AG09309 (cell line): ENCODE measurements at places on chromosomes 4 and X.

- DNase-seq = no peak
Measured at GRCh38 chr4:99808260-99808857, 8.3 kb upstream of the DAPP1 start.

DNA sequence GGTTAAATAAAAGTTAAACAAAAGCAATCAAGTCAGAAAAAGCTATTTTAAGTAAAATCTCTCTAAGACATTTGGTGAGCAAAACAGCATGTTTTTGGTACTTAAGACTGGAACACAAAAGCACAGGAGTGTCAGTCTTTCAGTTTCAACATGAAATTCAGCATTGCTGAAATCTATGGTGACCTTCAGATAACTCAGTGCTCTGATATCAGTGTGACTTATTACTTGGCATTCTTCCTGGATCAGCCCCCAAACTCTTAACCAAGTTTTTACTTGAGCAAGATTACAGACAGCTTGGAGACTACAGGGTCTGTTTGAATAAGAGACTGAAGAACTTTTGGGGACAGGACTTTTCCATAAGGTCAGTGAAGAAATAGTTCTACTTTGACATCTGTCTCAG, 437.2 kb downstream of the RAPGEF2 start:
- DNase-seq = no peak

GRCh38 chrX:9558615-9559014, 93.8 kb downstream of the TBL1X start:
- no peak for DNase-seq

- peak; percentile 42 for DNase-seq
Measured at GRCh38 chr4:139642364-139642763, 23.3 kb upstream of the MGST2 start.

GRCh38 chr4:153140294-153140693, 63.9 kb upstream of the TRIM2 start:
- no peak for DNase-seq

DNA sequence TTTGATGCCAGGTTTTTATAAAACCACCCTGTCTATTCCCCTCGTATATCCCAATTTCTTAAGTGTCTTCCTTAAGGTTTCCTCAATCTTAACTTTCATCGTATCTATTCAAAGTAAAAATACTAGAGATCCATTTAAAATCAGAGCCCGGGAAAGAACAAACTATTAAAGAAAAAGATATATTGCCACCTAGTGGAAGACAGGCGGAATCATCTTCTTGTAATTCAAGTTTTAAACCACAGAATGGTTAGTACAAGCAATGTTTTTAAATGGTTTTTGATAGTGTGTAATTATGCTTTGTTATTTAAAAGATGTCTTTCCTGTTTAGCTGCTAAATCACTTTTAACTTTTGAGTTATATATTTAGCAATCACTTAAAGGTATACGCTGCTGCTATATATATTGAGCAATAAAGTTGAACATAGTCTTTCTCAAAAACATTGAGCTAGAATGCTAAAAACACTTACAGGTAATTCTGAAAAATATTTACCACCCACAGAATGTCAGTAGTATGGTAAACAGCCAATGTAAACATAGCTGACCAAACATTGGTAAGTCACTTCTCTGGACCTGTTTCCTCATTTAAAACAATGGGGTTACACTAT, 18.2 kb downstream of the PRDM8 start:
- no peak for DNase-seq

GRCh38 chrX:17537723-17538243, 162.8 kb downstream of the NHS start:
- DNase-seq = no peak

DNA sequence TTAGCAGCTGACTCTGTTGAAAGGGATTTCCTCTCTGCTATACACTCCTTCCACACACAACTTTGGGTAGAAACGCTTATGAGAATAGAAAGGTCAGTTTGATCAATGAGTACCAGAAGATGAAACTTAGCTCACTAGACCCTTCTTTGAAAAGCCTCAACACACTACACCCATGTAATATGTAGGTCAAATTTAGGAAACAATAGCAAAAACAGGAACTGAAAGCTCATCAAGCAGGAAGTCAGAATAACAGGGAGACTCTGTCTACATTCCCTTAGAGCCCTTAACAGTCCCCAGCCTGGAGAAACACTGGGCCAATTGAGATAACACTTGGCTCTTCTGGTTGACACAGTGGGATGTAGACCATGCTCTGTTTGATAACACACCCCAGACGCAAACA, 30.7 kb downstream of the SRPX2 start:
- DNase-seq = no peak

DNA sequence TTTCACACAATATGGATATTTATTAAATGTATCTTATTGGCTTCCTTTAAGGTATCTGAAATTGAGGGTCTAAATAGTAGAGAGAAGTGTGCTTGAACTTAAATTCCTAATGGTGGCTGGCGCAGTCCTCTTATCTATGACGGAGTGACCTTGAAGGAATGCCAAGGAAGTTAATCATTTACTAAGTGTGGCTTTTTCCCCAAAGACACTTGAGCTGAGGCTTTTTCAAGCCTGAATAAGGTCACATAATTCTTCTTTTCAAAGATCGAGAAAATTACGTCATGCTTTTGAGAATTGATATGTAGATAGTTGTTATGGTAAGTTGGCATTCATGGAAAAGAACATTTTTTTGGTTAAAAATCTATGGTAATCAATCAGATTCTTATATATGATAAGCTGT, 11.7 kb upstream of the PRPS2 start:
- DNase-seq = no peak

DNA sequence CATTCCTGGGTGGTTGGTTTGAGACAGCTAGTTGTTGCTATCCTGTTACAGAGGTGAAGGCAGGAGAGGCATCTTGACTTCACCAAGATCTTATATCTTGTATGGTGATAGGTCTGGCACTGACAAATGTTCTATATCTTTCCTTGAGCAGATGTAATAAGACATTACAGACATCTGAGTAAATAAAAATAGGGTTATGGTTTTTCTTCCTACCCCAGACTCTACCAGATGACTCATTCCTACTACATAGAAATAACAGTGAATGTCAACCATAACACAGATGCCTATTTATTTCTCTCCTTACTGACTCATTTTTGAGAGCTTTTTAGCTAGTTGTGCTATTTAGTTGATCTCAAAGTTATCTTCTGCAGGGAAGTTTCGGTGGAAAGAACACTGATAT, 21.9 kb downstream of the HNRNPH2 start:
- DNase-seq = no peak

GRCh38 chr4:8163436-8164193, 5.0 kb upstream of the ABLIM2 start:
- DNase-seq = no peak

DNA sequence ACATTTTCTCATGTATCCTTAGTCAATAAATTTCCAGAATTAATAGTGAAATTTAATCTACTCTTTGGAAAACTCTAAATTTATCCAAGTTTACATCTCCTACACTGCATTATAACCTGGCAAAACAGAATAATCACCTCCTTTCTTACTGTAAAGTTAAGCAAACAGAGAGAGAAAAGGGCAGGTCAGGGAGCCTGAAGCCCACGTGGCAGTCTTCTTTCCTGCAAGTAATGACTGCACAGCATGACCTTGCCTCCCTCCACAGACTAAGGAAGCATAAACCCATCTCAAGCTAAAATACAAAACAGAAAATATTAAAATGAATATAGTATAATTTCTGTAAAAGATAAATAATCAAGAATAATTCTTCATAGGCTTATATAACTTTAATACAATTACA, 1153.0 kb downstream of the C4orf33 start:
- no peak for DNase-seq

DNA sequence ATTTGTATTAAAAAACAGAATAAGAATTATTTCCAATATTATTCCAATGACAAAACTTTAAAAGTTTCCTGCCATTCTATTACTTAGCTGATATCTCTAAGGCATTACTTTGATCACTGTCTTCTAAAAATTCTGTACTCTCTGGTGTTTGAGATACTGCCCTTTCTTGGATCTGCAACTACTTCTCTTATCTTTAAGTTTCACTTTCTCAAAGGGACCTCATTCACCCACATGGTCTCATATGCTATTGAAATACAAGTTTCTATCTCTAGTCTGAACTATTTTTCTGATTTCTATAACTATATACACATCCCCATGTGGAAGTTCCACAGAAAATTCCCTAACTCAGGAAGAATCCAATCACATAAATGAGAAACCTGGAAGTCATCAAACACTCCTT, 22.2 kb downstream of the TMPRSS11E start:
- DNase-seq = no peak

DNA sequence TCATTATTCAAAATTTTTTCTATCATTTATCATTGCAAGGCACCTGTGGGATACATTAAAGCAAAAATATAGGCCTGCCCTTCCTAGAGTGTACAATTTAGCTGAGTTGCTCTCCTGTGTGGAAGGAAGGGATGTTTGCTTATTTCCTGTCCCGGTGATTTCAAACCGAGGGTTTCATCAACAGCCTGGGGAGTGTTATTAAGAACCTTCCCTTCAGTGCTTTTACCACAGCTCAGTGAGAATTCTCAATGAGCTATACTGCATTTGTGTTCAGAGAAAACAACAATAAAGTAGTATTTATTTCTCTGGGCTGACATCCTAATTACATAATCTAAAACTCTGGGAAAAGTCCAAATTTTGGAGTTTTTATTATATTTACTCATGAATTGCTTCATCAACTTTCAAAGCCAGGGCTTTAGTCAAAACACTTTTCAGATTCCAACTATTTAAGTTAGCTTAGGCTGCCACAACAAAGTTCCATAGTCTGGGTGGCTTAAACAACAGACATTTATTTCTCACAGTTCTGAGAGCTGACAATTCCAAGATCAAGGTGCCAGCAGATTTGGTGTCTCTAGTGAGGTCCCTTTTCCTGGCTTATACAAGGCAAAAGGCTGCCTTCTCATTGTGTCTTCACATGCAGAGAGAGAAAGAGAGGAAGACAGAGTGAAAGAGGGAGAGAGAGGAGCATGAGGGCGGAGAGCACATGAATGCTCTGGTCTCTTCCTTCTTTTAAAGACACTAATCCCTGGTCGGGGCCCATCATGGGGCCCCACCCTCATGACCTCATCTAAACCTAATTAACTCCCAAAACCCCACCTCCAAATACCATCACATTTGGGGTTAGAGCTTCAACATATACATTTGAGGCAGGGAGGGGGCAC, 62.6 kb downstream of the MMRN1 start:
- no peak for DNase-seq

- no peak for DNase-seq
Measured at GRCh38 chr4:171601091-171601490, 212.1 kb upstream of the GALNTL6 start.

DNA sequence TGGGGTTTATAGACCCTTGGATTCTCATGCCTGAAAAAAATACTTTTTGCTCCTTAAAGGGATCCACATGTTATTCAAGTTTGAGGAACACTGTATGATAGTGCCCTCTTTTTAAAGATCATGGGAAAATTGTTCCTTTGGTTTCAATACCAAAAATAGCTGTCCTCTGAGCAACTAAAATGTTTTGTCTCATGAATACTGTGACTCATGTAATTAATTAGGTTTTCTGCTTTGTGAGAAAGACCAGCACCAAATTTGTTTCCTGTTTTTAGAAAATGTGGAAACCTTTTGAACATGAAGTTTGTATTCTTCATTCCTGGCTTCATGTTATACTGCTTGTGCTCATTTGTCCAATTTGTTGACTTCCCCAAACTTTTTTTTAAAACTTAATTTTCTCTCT, 127.6 kb upstream of the SH3RF1 start:
- DNase-seq = peak; percentile 69

DNA sequence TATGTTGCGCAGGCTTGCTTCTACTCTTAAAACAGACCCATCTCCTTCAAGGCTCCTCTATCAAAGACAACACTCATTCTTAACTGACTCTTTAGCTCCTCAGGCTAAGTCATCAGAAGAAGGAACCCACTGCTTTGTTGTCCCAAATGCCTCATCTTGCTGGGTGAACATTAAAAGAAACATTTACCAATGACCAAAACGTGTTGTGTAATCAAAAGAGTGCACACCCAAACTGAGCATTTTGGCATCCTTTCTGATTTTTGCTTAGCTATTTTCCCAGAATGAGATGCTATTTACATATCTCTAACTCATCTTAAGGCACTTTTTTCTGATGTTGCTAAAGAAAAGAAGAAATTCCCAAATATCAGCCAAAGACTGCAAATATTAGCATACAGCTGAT, 131.7 kb upstream of the VCX3A start:
- no peak for DNase-seq

GRCh38 chr4:48420144-48420543, 63.0 kb upstream of the SLC10A4 start:
- no peak for DNase-seq

DNA sequence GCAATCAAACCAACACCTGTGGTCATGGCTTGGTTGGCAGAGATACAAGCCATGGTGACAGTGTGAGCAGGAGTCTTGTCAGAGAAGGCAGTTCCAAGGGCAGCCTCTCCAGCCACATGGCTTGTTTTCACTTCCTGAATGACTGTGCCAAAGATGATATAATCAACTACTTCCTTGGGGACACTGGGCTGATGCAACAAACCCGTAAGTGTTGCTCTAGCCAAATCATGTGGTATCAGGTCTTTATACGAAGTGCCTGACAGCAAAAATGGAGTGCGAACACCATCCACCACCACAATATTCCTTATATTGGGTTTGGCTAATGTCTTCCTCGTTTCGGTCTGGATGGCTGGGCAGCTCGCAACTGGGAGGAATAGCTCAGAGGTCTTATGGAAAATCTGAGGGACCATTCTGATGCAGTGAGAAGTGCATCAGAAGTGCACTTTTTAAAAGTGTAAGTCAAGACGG, 922.0 kb downstream of the NLGN4X start:
- no peak for DNase-seq

DNA sequence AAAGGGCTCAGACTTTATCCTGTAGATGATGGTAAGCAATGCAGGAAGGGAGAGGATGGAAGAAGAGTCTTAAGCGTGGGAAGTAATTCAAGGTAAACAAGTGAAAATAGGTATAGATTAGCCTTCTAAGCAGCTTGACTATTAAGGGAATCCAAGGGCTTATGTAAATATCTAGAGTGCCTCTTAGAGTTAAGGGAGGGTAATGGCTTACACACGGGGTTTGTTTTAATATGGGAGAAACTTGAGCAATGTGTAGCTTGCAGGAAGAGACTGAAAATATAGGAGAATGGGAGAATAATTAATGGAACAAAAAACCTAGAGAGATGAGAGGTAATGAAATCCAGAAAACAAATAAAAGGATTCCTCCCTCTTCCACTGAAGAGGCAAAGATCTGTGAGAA, 12.8 kb upstream of the SAP30 start:
- no peak for DNase-seq

- no peak for DNase-seq
Measured at GRCh38 chrX:25295466-25295865, 279.7 kb upstream of the ARX start.

- no peak for DNase-seq
Measured at GRCh38 chr4:112057470-112057869, 87.8 kb upstream of the FAM241A start.

DNA sequence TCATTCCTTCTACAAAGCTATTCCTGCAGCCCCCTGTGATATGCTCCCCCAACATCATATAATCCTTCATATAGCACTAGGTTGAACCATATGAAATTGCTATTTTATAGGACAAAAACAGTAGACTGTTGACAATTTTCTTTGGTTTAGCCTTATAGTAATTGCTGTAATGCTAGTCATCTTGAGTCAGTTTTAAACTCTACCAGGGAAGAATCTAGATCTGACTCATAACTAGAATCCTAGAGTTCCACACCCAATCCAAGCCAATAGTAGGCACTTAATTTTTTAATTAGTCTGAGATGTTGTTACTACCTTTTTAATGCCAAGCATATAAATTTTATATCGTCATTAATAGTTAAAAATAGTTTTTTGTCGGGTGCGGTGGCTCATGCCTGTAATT, 136.8 kb downstream of the CHRNA9 start:
- no peak for DNase-seq

GRCh38 chrX:39939678-39940077, 158.1 kb downstream of the BCOR start:
- DNase-seq = no peak

- no peak for DNase-seq
Measured at GRCh38 chr4:48047896-48048295, 31.3 kb downstream of the NIPAL1 start.
